Pancreas (tissue), 10 donors: ENCODE measurements at places on chromosomes 6 and 20. TPM values are rescaled to one million over a fixed set of nuclear protein-coding genes. Genes with fewer than 3 reads are reported as not detected.

- no peak for DNase-seq
Observed at GRCh38 chr20:40511478-40511877, 177.6 kb downstream of the MAFB start.

GRCh38 chr6:147508866-147509608, 547 bp downstream of the SAMD5 start:
- DNase-seq = no peak

The MATN4 gene
- 2.2 TPM for total RNA-seq

- no peak for DNase-seq
Observed at GRCh38 chr6:97437087-97437486, 154.1 kb upstream of the MMS22L start.

DNA sequence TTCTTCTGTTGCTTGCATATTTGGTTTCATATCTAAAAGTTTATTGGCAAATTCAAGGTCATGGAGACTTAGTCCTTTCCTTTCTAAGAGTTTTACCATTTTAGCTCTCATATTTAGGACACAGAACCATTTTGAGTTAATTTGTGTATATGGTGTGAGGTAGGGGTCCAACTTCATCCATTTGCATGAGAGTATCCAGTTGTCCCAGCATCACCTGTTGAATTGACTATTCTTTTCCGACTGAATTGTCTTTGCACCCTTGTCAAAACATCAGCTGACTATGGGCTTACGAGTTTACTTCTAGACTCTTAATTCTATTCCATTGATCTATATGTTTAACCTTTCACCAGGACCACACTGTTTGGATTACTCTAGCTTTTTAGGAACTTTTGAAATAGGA, 157.5 kb downstream of the RALGAPA2 start:
- DNase-seq = no peak

The HLA-DQB2 gene
- 3.8 TPM for total RNA-seq

DNA sequence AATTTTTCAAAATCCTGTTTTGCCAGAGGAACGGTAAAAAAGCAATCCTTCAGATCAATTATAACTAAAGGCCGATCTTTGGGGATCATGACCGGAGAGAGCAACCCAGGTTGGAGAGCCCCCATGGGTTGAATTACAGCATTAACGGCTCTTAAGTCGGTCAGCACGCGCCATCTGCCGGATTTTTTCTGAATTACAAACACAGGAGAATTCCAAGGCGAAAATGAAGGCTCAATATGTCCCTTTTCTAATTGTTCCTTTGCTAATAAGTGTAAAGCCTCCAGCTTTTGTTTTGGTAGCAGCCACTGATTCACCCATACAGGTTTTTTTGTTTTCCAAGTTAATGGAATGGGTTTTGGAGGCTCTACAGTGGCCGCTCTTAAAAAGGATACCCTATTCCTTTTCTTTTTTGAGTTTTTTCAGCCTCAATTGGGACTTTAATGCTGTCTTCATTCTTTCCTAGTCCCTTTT, 16.9 kb upstream of the PTCRA start:
- peak; percentile 56 for DNase-seq

The MACROD2 gene
- total RNA-seq = 2.3 TPM

The TMEM74B gene
- 0.76 TPM for total RNA-seq

- DNase-seq = no peak
Observed at GRCh38 chr20:61210862-61211261, 41.2 kb upstream of the CDH4 start.

- DNase-seq = peak; percentile 88
Observed at GRCh38 chr20:2840138-2840966, at the start of the genes PCED1A and VPS16. Gene PCED1A, minus strand, starts transcription at chr20:2840655. Its CDS starts 743 bp downstream, at chr20:2839912. Gene VPS16, plus strand, starts transcription at chr20:2840745. Its CDS starts 30 bp downstream, at chr20:2840775.

GRCh38 chr6:139271056-139271455, 20.7 kb downstream of the TXLNB start:
- no peak for DNase-seq

DNA sequence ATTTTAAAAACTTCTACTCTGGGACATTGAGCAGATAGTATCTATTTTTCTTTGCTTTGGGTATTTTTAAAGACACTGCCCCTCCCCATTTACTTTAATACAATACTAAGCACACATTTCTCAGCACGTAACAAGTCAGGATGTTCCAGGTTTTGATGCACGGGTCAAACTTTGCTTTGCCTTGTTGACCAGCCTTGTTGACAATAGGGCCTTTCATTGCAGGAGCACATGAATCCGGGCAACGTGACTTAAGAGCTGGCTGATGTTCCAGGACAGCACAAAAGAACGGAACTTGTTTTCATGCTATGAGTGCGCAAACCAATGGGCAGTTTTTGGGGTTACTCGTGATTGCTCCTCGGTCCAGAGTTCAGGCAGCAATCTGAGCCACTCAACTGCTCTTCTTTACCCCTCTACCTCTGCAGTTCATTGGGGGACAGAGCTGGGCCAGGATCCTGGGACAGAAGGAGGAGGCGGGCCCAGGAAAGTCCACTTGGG, 78.6 kb upstream of the SLC22A16 start:
- DNase-seq = no peak

The ETV7 gene
- 4.6 TPM for total RNA-seq

GRCh38 chr6:6942831-6943230, 164.9 kb upstream of the RREB1 start:
- DNase-seq = no peak

DNA sequence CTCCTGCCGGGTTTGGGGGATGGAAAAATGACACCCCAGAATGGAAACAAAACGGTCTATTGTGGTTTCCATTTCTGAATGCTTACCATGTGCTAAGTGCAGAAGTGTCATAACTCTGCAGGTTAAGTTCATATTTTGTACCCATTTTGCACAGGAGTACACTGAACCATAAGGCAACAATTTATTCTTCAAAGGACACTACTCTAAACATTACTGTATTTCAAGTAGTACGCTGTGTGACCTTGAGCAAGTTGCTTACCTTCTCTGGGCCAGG, 9.8 kb upstream of the ID1 start:
- no peak for DNase-seq

DNA sequence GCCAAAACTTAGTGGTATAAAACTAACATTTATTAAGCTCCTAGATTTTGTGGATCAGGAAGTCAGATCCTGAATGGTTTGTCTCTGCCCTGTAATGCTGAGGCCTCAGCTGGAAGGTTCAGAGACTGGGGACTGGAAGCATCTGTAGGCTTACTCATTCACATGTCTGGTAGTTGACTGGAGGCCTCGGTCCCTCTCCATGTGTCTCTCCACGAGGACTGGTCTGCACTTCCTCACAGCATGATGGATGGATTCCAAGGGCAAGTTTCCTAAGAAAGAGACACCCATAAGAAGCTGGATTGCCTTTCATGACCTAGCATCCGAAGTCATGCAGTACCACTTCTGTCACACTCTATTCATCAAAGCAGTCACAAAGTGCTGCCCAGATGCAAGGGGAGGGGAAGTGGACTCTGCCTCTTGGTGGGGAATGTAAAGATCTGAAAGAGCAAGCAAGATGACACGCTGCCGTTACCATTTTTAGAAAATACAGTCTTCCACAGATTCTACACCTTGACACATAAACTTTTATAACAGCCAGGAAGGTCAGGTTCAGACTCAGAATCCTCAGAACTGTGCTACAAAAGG, 17.2 kb upstream of the MDGA1 start:
- DNase-seq = no peak

DNA sequence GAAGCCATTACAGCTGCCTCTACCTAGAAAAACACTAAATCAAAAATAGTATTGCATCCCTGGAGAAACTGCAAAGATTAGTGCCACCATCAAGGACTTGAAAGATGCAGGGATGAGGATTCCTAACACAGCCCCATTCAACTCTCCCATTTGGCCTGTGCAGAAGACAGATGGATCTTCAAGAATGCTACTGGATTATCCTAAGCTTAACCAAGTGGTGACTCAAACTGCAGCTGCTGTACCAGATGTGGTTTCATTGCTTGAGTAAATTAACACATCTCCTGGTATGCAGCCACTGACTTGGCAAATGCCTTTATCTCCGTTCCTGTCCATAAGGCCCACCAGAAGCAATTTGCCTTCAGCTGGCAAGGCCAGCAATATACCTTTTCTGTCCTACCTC, 117.4 kb downstream of the TBC1D32 start:
- DNase-seq = no peak

GRCh38 chr6:44216677-44217331, at the start of gene MYMX:
Gene MYMX, plus strand, starts transcription at chr6:44216926. Its CDS starts 546 bp downstream, at chr6:44217472.
- DNase-seq = peak; percentile 77

The LGSN gene
- total RNA-seq = 0.19 TPM

GRCh38 chr6:113616701-113617274, 240.4 kb upstream of the MARCKS start:
- DNase-seq = no peak

- DNase-seq = no peak
Observed at GRCh38 chr6:51152594-51152993, 333.9 kb downstream of the TFAP2B start.

GRCh38 chr6:167094820-167095637, 27.9 kb upstream of the CCR6 start:
- no peak for DNase-seq

- DNase-seq = no peak
Observed at GRCh38 chr6:37987559-37987958, 168.0 kb downstream of the ZFAND3 start.

- no peak for DNase-seq
Observed at GRCh38 chr6:37359039-37359438, 5.3 kb downstream of the RNF8 start.

GRCh38 chr20:2327620-2328555, 32.1 kb downstream of the TGM3 start:
- no peak for DNase-seq

- DNase-seq = no peak
Observed at GRCh38 chr20:39292193-39292736, 330.1 kb downstream of the DHX35 start.

DNA sequence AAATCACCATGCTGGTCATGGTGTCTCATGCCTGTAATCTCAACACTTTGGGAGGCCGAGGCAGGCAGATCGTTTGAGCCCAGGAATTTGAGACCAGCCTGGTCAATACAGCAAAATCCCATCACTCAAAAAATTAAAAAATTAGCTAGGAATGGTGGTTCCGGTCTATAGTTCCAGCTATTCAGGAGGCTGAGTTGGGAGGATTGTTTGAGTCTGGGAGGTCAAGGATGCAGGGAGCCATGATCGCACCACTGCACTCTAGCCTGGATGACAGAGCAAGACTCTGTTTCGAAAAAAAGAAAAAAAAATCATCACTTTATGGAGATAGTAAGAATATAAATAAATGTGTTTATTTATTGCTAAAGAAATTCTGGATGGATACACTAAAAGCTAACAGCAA, 124.1 kb downstream of the RNGTT start:
- DNase-seq = no peak

GRCh38 chr6:24936641-24937317, 1.0 kb upstream of the RIPOR2 start:
- DNase-seq = no peak

The MAP7 gene
- 23.7 TPM for total RNA-seq

- DNase-seq = no peak
Observed at GRCh38 chr6:40160826-40161225, 226.6 kb upstream of the MOCS1 start.

The PPP1R14C gene
- 0.90 TPM for total RNA-seq

GRCh38 chr20:35950093-35950492, 4.2 kb downstream of the SCAND1 start:
- no peak for DNase-seq

- no peak for DNase-seq
Observed at GRCh38 chr20:33821270-33821836, 10.2 kb downstream of the CHMP4B start.

The TRAPPC3L gene
- not detected for total RNA-seq

DNA sequence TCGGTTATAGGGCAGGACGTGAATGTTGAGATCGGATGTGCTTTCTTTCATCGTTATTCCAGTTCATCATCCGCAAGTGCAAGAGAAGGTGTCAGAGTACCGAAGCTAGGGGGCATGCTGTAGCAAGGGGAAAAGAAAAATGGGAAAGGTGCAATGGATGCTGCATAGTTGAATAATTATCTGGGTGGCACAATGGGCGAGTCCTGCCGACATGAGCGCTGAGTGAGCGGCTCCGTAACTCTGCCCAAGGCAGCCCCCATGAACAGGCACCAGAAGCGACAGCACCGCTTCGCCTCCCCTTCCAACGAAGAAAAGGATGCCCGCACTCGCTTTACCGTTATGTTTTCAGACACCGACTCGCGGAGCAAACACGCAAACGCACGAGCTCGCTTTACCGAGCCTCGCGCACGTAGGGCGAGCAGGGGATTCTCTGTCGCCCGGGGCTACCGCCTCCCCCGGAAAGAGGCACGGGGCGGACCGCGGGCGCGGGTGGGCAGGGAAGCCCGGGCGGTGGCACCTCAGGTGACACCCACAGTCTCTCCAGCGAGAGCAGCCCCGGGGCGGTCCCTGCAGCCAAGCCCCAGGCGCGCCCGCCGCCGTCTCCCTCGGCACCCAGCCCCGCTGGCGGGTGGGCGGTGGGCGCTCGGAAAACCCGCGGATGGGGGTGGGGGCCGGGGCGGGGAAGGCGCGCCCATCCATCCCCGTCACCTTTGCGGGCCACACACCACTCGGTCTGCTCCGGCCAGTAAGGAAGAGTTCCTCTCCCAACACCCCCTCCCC, 654 bp downstream of the WASF1 start:
- peak; percentile 45 for DNase-seq

The RNF182 gene
- total RNA-seq = 0.38 TPM

DNA sequence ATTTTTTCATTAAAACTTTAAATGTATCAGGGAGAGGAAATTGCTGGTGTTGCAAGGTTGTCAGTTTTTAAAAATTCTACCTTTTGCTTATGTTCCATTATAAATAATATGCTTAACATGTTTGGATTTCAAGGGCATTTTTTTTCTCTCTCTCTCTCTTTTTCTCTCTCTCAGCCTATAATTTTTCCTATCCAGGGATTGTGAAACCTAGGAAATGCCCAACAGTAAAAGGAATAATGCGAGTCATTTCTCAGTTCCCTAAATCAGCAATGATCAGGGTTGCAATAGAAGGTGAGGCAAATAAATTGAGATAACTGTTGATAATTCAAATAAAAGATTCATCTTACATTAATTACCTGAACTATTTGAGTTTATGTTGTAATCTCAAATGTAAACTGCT, 53.2 kb upstream of the IFNGR1 start:
- no peak for DNase-seq

DNA sequence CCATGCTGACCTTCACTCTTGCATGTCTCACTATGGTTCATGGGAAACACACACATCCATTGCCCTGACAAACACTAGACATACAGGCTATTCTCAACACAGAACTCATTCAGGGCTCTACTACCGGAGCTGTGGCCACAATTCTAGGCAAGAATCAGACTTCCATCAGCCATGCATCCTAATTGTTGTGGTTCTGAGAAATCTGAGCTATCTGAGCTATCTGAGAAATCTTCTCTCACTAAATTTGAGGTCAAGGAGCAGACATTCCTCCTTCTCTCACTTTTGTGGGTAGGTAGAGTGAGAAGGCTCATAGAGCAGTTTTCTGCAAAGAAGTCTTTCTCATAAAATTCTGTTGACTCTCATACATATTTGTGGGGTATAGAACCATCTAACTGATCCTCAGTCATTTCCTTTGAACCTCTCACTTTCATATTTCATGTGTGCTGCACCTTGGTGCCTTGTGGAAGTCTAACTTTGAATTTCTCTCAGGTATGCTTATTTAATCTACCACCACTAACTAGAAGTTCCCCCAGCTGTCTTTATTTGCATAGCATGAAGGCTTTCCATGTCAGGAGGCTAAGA, 43.6 kb downstream of the ADGRF1 start:
- DNase-seq = no peak

The ASIP gene
- not detected for total RNA-seq

The GCNT2 gene
- total RNA-seq = 2.6 TPM

- no peak for DNase-seq
Observed at GRCh38 chr20:10573273-10573950, 100.4 kb downstream of the JAG1 start.
